Fibroblast of villous mesenchyme (primary cell): ENCODE measurements at places on chromosomes 2 and 18. TPM values are rescaled to one million over a fixed set of nuclear protein-coding genes. Genes with fewer than 3 reads are reported as not detected.
A peak's percentile ranks its signal among the peaks of the same experiment; 100 is the strongest.

GRCh38 chr2:30267161-30267975 is 36.0 kb downstream of the LBH start:
- no peak for DNase-seq

- peak; percentile 83 for DNase-seq
These were observed 54.9 kb downstream of the EXOC6B start for GRCh38 chr2:72770879-72771461.

DNA sequence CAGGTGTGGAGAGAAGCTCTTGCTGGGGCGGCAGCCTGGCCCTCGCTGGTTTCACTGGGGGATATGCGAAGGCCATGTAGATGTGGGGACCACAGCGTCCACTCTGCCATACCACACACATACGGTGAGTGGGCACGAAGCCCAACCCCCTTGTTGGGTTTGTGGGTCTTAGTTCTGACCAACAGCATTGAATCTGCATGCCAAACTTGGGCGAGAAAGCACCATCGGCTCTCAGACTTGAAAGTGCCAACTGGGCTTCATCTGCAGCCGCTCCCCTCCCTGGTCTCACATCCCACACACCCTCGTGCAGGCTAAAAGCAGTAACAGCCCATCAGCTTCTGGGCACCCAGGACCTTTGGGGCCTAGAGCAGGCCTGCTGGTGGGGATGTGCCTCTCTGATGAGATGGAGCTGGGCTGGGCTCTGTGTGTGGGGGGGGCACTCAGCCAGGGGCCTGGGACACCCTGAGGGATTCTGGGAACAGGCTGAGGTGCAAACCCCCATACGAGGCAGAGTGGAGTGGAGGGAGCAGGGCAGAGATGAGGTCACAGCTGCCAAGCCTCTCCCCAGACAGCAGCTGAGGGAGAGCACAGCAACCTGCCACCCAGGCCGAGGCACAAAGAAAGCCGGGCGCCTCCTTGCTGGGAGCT is 264.4 kb downstream of the TWIST2 start:
- no peak for DNase-seq

DNA sequence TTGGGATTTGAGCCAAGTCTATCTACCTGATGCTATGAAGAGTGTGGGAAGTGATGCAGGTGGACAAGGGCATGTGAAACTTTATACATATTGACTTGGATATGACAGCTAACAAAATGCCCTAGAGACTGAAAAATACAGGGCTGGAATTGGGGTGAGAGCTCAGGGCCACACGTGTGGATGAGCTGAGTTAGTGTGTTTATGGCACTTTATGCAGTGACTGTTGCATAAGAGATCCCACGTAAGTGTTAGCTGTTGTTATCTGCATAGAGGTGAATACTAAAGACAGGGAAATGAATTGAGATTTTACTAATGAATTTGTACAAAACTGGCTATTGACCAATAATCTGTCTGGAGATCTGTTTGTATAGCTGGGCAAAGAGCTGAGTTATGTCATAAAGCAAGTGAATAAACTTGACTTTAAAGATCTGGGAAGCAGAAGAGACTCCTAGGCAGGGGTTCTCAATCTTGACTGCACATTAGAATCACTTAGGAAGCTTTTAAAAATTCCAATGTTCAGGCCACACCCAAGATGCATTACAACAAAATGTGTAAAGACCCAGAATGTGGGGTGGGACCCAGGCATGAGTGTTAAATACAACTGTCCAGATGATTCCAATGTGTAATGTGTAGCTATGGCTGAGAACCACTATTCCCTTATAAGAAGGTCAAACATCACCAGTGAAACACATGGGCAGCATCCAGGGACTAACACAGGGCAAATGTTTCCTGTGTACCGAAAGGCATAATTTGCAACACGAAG is 74.2 kb upstream of the STK17B start:
- peak; percentile 43 for DNase-seq

DNA sequence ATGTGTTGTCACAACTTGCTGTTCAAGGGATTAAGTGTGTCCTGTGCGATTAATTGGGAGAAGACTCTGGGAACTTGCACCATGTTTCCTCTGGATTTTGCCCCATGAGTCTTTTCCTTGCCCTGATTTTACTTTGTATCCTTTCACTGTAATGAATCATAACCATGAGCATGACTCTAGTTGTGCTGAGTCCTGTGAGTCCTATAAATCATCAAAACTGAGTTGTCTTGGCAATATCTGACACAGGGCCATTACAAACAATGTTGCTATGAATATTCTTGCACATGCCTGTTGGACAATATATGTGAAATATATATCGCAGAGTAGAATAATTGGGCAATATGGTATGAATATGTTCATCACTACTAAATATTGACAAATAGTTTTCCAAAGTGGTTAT is 56.5 kb upstream of the COL5A2 start:
- DNase-seq = no peak

- no peak for DNase-seq
These were observed 48.8 kb upstream of the REL start for GRCh38 chr2:60832621-60833020.

Gene CFAP221
- not detected in 2 replicates for total RNA-seq

- no peak for DNase-seq
These were observed 113.4 kb upstream of the AQP4 start for GRCh38 chr18:26978812-26979341.

Gene CMPK2
- total RNA-seq = 1.7 and 1.9 TPM in 2 replicates

- no peak for DNase-seq
These were observed 1.2 kb upstream of the ITM2C start for GRCh38 chr2:230863442-230864121.

Gene THUMPD2
- 8.1 and 10.8 TPM in 2 replicates for total RNA-seq

Gene ABCG5
- not detected in 2 replicates for total RNA-seq

Gene SLC14A1
- total RNA-seq = 0.86 and 9.3 TPM in 2 replicates

DNA sequence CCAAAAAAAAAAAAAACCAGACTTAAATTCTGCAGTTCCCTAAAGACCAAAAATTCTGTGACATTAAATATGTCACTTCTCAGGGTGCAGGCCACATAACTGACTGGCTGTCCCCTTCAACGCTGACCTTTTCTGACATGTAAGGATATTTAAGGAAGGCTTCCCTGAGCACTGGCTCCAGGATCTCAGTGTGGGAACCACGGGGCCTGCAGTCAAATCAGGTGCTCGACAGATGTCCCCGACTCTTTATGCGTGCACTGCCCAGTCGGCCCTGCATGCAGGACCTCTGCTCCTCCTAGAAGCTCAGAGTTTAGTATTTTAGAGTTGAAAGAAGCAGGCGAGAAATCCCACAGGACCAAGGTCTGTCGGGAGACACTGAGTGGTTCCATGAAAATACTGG is 69.4 kb upstream of the POMC start:
- DNase-seq = no peak

Gene CBLN2
- total RNA-seq = 1.7 and 30.9 TPM in 2 replicates

Gene RNF152
- total RNA-seq = 11.7 and 17.4 TPM in 2 replicates
